ENCODE measurements at places on chromosomes 2 and 18.

- DNase-seq, result peak; percentile 69
Measured at GRCh38 chr2:240596491-240596931, 10.0 kb downstream of the CAPN10 start.

DNA sequence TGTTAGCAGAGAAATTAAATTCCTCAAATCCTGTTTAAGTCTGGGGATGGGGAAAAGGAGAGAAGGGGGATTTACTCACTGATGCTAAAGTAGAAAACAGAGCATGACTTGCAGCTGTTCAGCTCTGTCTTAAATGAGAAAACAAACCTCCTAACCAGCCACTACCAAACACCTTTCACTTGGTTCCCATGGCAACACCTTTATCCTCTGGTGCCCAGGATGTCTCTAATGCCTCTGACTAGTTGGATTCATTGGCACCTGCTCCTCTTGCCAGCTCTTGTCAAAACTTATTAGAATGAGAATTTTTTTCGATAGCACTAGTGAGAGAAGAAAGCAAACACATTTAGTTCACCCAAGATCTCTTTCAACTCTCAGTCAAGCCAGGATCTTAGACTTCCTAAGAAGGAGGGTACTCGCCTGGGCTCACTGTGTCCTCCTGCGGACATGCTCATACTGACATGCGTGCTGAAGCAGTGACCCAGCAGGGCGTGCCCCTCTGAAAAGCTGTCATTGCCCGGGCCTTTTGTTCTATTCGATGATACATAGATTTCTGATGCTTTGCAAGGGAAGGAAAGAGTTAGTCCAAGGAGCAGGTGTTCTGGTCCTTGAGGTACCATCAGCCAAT lies 656.0 kb upstream of the CELF4 start:
- no peak for DNase-seq

DNA sequence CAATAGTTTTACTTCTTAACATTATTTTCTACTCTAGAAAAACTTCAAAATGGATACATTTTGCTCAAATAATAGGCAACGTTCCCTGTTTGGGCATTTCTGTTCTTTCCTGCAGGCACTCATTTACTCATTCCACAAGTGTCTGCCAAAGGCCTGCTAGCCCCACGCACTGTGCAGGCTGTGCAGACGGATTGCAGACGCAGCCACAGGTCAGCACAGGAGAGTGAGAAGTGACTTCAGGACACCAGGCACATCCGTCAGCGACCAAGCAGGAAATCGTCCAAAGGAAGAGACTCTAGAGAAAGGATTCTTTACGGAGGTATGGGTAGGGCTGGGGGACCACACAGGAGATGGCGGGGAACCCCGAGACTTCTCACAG lies 103.0 kb upstream of the AGAP1 start:
- DNase-seq, result no peak

- DNase-seq, result no peak
Measured at GRCh38 chr2:201058914-201059313, 12.6 kb downstream of the HYCC2 start.

GRCh38 chr2:206670531-206671319 lies 28.4 kb downstream of the FAM237A start:
- no peak for DNase-seq

DNA sequence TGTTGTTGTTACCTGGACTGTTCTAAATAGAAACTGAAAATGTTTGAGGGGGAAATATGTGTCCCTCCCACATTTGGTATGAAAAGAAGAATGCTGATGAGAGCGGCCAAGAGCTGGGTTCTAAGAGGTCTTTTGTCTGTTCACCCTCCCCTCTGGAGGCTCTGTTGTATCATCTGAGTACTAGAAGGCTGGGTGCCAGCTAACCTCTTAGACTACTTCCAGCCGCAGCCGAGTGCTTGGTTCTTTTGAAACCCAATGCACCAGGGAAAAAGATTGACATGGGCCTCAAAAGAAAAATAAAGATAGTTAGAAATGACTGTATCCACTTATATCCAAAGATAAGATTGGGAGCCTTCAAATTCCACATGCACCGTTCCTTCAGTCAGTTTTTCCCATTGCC lies 255.9 kb downstream of the TXNL1 start:
- DNase-seq, result no peak

DNA sequence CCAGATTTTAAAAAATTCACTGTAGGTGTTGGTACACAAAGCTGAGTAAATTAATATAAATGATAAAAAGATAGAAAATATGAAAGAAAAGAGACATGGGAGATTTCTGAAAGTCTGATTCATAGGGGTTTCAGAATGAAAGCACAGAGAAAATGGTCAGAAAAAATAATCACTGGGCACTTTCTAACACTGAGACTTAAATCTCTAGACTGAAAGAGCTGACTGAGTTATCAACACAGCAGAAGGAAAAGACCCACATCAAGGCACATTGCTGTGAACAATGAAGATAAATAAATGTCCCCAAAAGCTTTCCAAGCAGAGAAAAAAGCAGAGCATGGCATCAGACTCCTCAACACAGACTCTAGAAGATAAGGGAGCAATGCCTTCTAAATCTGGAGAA lies 277.2 kb downstream of the BCL2 start:
- DNase-seq, result no peak

- no peak for DNase-seq
Measured at GRCh38 chr18:37483984-37484819, 81.4 kb downstream of the CELF4 start.

DNA sequence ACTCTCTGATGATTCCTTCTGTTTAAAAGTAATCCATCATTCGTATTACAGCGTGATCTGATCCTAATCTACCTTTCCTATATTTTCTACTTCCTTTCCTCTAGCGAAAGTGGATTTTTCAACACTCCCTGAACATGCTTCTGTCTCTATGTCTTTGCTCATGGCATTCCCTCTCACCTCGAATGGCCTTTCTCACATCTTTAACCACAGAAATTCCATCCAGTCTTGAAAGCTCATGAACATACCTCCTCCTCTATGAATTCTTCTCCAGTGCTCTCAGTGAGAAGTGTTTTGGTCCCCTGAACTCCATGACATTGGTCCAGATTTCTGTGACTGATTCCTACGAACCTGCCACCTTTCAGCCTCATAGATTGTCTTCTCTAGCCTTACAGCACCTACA lies 323.2 kb downstream of the RAD51AP2 start:
- DNase-seq, result no peak

All from ureter (tissue), 1 donor.